ENCODE measurements at places on chromosomes 16 and 17.

GRCh38 chr17:76125391-76125675 is 15.7 kb downstream of the FOXJ1 start:
- DNase-seq: no peak

- no peak for DNase-seq
Observed at GRCh38 chr17:42202696-42203095, 8.4 kb upstream of the GHDC start.

DNA sequence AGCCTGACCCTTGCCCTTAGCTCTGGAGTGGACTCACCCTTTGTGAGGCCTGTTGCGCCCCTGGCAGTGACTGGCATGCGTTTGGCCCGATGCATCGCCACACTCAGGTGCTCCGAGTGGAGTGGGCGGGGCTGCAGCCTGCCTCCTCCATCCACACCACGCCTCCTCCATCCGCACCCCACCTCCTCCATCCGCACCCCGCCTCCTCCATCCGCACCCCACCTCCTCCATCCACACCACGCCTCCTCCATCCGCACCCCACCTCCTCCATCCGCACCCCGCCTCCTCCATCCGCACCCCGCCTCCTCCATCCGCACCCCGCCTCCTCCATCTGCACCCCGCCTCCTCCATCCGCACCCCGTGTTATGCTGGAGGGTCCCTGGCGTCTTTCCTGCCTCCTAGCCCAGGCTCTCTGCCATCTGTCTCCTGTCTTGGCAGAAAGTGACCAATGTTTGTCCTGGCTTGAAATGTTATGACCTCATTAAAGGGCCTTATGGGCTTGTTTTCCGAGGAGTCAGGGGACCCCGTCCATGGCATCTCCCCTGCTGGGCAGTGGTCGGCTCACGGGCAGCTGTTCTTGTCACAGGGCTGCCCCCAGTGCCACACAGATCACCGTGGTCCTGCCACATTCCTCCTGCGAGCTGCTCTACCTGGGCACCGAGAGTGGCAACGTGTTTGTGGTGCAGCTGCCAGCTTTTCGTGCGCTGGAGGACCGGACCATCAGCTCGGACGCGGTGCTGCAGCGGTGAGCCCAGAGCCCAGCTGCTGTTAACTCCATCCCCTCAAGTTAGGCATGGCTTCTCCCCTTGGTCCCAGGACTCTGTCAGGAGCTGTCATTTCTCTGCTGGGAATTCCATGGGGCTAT is 28.7 kb upstream of the MYO15B start:
- DNase-seq: no peak

- peak; percentile 38 for DNase-seq
Observed at GRCh38 chr16:25988084-25988483, 296.3 kb downstream of the HS3ST4 start.

GRCh38 chr16:17585449-17586074 is 114.8 kb upstream of the XYLT1 start:
- no peak for DNase-seq
